NCI-H460 (cell line): ENCODE measurements at places on chromosomes 1 and 21. TPM values are rescaled to one million over a fixed set of nuclear protein-coding genes. Genes with fewer than 3 reads are reported as not detected.

CA14 gene
- total RNA-seq: not detected in 2 replicates

MROH9 gene
- not detected in 2 replicates for total RNA-seq

TNN gene
- not detected in 2 replicates for total RNA-seq

CYP4A11 gene
- total RNA-seq: not detected in 2 replicates

KCNK1 gene
- total RNA-seq: 4.0 and 4.5 TPM in 2 replicates

NPR1 gene
- total RNA-seq: 3.0 and 3.3 TPM in 2 replicates

RGL1 gene
- total RNA-seq: 1.5 and 1.7 TPM in 2 replicates

NTMT2 gene
- 0.15 TPM in 1 of 2 replicates, not detected in the other for total RNA-seq

HES4 gene
- 10.6 and 13.5 TPM in 2 replicates for total RNA-seq

DENND2C gene
- total RNA-seq: 1.9 and 3.1 TPM in 2 replicates

ITLN2 gene
- total RNA-seq: not detected in 2 replicates

TEX38 gene
- total RNA-seq: not detected in 2 replicates

VAMP4 gene
- 8.5 and 10.0 TPM in 2 replicates for total RNA-seq

NGF gene
- total RNA-seq: 0.66 and 1.6 TPM in 2 replicates

PTGFR gene
- 0.12 and 0.17 TPM in 2 replicates for total RNA-seq

GRIK1 gene
- total RNA-seq: not detected in 2 replicates

EYA3 gene
- total RNA-seq: 5.2 and 6.5 TPM in 2 replicates

PAPPA2 gene
- total RNA-seq: 28.5 and 30.1 TPM in 2 replicates

CCDC24 gene
- total RNA-seq: 1.0 and 1.2 TPM in 2 replicates

KMO gene
- total RNA-seq: 0.17 and 0.35 TPM in 2 replicates

VAV3 gene
- total RNA-seq: 0.79 and 1.1 TPM in 2 replicates

CD1E gene
- total RNA-seq: not detected in 2 replicates

HRNR gene
- not detected in 2 replicates for total RNA-seq

FAM151A gene
- total RNA-seq: not detected in 2 replicates

ZMPSTE24 gene
- 91.7 and 92.2 TPM in 2 replicates for total RNA-seq

SAMD11 gene
- total RNA-seq: 1.4 and 4.9 TPM in 2 replicates

FCGR3B gene
- total RNA-seq: not detected in 2 replicates

GBP1 gene
- total RNA-seq: 4.1 and 4.9 TPM in 2 replicates

LRRC3 gene
- 0.47 and 0.92 TPM in 2 replicates for total RNA-seq

DVL1 gene
- 53.7 and 55.3 TPM in 2 replicates for total RNA-seq

TGFB2 gene
- 46.5 and 52.7 TPM in 2 replicates for total RNA-seq

ANKRD65 gene
- 0.15 TPM in 1 of 2 replicates, not detected in the other for total RNA-seq

SNX27 gene
- total RNA-seq: 29.6 and 32.2 TPM in 2 replicates

FAM110D gene
- total RNA-seq: not detected in 2 replicates

GJA5 gene
- 37.3 and 38.0 TPM in 2 replicates for total RNA-seq

CEP85 gene
- total RNA-seq: 32.3 and 36.8 TPM in 2 replicates

GPR89B gene
- total RNA-seq: 27.0 and 29.1 TPM in 2 replicates

CR1L gene
- not detected in 2 replicates for total RNA-seq

NPHS2 gene
- total RNA-seq: not detected in 2 replicates

HMGCL gene
- 29.1 and 30.0 TPM in 2 replicates for total RNA-seq

ST6GALNAC5 gene
- total RNA-seq: 0.23 and 0.32 TPM in 2 replicates

SDCCAG8 gene
- total RNA-seq: 30.1 and 31.0 TPM in 2 replicates

TRABD2B gene
- 1.3 TPM in 2 replicates for total RNA-seq

SPOCD1 gene
- total RNA-seq: 0.57 and 0.81 TPM in 2 replicates

PGM1 gene
- 23.0 and 23.6 TPM in 2 replicates for total RNA-seq

NHLH1 gene
- 0.27 TPM in 1 of 2 replicates, not detected in the other for total RNA-seq

OLIG2 gene
- total RNA-seq: not detected in 2 replicates

PROK1 gene
- not detected in 2 replicates for total RNA-seq

PRDM15 gene
- total RNA-seq: 2.4 and 4.3 TPM in 2 replicates

RNU1-2 gene
- total RNA-seq: under 0.01 TPM in 2 replicates

PADI4 gene
- not detected in 2 replicates for total RNA-seq
